Kidney (tissue), 22 donors: ENCODE measurements at places on chromosomes 13 and 19. TPM values are rescaled to one million over a fixed set of nuclear protein-coding genes. Genes with fewer than 3 reads are reported as not detected.

Gene MBD3L3
- not detected for total RNA-seq

Gene MATK
- total RNA-seq = 2.7 TPM

Gene ITGBL1
- 7.7 TPM for total RNA-seq

Gene SIAH3
- total RNA-seq = 0.03 TPM

Gene MAB21L1
- 0.47 TPM for total RNA-seq

DNA sequence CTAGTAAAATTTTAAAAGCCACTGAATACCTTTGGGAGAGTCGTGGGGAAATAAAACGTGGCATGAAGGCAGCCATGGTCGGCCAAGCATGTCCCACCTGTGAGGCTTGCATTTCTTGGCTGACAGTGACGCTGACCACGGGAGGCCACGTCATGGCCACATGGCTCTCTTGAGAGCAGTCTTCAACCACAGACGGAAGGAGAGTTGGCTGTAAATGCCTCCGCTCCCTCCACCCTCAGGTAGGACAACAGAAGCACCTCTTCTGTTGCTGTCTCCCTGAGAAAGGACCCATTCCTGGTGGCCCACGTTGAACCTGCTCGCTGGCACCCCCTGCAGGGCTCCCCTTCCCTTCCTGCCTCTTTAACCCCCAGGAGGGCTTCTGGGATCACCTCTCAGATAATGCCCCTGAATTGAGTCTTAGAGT is 10.6 kb upstream of the LRRC25 start:
- H3K27ac ChIP-seq = peak overlapping the region; percentile 85
- H3K4me3 ChIP-seq = no peak overlapping the region
- H3K27me3 ChIP-seq = no peaks in the 10 kb centered on the region
- DNase-seq = peak; percentile 61
- H3K4me1 ChIP-seq = no peaks in the 10 kb centered on the region

GRCh38 chr13:114111577-114111976 is 20.8 kb downstream of the RASA3 start:
- no peak overlapping the region for H3K4me3 ChIP-seq
- no peaks in the 10 kb centered on the region for H3K36me3 ChIP-seq
- no peaks in the 10 kb centered on the region for H3K27me3 ChIP-seq
- H3K4me1 ChIP-seq = no peaks in the 10 kb centered on the region
- DNase-seq = no peak

GRCh38 chr19:2342656-2343288 is 14.3 kb downstream of the SPPL2B start:
- H3K4me1 ChIP-seq = no peaks in the 10 kb centered on the region
- peaks cover 9% of the 10 kb centered on the region for H3K36me3 ChIP-seq
- H3K27ac ChIP-seq = no peak overlapping the region
- H3K27me3 ChIP-seq = no peaks in the 10 kb centered on the region
- no peak overlapping the region for H3K4me3 ChIP-seq

- no peak for DNase-seq
- no peaks in the 10 kb centered on the region for H3K36me3 ChIP-seq
- H3K4me3 ChIP-seq = no peak overlapping the region
- H3K4me1 ChIP-seq = no peaks in the 10 kb centered on the region
Measured at GRCh38 chr19:43681821-43682220, 11.9 kb upstream of the PLAUR start.

- peak overlapping the region; percentile 1 for H3K4me3 ChIP-seq
- H3K27me3 ChIP-seq = no peaks in the 10 kb centered on the region
- DNase-seq = peak; percentile 73
- peaks cover 4% of the 10 kb centered on the region for H3K4me1 ChIP-seq
- peak overlapping the region; percentile 20 for H3K27ac ChIP-seq
- no peaks in the 10 kb centered on the region for H3K36me3 ChIP-seq
Measured at GRCh38 chr13:97855570-97856303, 97.7 kb upstream of the IPO5 start.

DNA sequence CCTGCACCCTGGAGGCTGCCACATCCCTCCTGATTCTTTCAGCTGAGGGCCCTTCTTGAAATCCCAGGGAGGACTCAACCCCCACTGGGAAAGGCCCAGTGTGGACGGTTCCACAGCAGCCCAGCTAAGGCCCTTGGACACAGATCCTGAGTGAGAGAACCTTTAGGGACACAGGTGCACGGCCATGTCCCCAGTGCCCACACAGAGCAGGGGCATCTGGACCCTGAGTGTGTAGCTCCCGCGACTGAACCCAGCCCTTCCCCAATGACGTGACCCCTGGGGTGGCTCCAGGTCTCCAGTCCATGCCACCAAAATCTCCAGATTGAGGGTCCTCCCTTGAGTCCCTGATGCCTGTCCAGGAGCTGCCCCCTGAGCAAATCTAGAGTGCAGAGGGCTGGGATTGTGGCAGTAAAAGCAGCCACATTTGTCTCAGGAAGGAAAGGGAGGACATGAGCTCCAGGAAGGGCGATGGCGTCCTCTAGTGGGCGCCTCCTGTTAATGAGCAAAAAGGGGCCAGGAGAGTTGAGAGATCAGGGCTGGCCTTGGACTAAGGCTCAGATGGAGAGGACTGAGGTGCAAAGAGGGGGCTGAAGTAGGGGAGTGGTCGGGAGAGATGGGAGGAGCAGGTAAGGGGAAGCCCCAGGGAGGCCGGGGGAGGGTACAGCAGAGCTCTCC is 6.9 kb upstream of the CEACAM5 start:
- DNase-seq = no peak
- H3K27me3 ChIP-seq = no peaks in the 10 kb centered on the region
- H3K36me3 ChIP-seq = no peaks in the 10 kb centered on the region
- H3K4me1 ChIP-seq = no peaks in the 10 kb centered on the region
- no peak overlapping the region for H3K4me3 ChIP-seq

- no peak overlapping the region for H3K4me3 ChIP-seq
- no peaks in the 10 kb centered on the region for H3K27me3 ChIP-seq
- H3K36me3 ChIP-seq = no peaks in the 10 kb centered on the region
- no peak for DNase-seq
- H3K4me1 ChIP-seq = no peaks in the 10 kb centered on the region
Measured at GRCh38 chr19:29120466-29120865, 92.5 kb downstream of the UQCRFS1 start.

- H3K27me3 ChIP-seq = no peaks in the 10 kb centered on the region
- H3K36me3 ChIP-seq = no peaks in the 10 kb centered on the region
- no peaks in the 10 kb centered on the region for H3K4me1 ChIP-seq
- H3K27ac ChIP-seq = no peak overlapping the region
- H3K4me3 ChIP-seq = no peak overlapping the region
Measured at GRCh38 chr19:17549085-17549740, 6.2 kb upstream of the COLGALT1 start.

DNA sequence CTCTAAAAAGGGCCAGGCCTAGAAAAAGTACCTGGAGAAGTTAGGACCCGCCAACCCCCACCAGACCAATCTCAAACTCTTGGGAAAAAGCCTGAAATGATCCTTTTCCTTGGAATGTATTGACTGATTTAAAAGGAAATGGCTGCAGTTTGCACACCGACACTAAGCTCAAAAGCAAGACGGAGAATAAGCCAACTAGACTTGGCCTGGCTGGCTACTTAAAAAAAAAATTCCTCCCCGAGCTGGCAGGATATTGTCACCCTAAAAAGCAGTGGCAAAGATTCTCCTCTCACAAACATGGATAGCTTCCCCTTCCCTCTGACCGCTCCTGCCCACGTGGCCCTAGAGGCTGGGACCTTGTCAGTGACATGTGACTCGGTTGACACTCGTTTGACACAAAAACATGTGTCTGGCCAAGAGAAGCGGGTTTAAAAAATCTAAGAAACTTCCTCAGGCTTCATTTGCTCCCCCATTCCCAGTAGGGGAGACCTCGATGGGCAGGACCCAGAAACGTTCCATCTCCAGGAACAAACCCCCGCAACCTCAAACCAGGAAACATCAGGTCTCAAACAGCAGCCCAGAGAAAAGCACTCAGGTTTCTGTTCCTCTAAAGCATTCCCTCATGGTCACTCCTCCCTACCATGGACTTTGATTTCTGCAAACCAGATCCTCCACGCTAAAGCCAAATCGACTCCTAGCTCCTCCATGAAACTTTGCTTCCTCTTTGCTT is 1.3 kb downstream of the RFX1 start:
- H3K4me3 ChIP-seq = peak overlapping the region; percentile 51
- no peak for DNase-seq
- H3K4me1 ChIP-seq = no peaks in the 10 kb centered on the region
- H3K27ac ChIP-seq = peak overlapping the region; percentile 97
- no peaks in the 10 kb centered on the region for H3K36me3 ChIP-seq

DNA sequence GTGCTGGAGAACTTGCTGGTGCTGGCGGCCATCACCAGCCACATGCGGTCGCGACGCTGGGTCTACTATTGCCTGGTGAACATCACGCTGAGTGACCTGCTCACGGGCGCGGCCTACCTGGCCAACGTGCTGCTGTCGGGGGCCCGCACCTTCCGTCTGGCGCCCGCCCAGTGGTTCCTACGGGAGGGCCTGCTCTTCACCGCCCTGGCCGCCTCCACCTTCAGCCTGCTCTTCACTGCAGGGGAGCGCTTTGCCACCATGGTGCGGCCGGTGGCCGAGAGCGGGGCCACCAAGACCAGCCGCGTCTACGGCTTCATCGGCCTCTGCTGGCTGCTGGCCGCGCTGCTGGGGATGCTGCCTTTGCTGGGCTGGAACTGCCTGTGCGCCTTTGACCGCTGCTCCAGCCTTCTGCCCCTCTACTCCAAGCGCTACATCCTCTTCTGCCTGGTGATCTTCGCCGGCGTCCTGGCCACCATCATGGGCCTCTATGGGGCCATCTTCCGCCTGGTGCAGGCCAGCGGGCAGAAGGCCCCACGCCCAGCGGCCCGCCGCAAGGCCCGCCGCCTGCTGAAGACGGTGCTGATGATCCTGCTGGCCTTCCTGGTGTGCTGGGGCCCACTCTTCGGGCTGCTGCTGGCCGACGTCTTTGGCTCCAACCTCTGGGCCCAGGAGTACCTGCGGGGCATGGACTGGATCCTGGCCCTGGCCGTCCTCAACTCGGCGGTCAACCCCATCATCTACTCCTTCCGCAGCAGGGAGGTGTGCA is 587 bp downstream of the S1PR4 start:
- no peak for DNase-seq
- no peaks in the 10 kb centered on the region for H3K36me3 ChIP-seq
- H3K4me3 ChIP-seq = no peak overlapping the region
- H3K27me3 ChIP-seq = no peaks in the 10 kb centered on the region
- H3K27ac ChIP-seq = peak overlapping the region; percentile 37

- H3K4me3 ChIP-seq = no peak overlapping the region
- no peak overlapping the region for H3K27ac ChIP-seq
- no peak for DNase-seq
- no peaks in the 10 kb centered on the region for H3K4me1 ChIP-seq
Measured at GRCh38 chr13:49643035-49643646, 14.8 kb downstream of the ARL11 start.

DNA sequence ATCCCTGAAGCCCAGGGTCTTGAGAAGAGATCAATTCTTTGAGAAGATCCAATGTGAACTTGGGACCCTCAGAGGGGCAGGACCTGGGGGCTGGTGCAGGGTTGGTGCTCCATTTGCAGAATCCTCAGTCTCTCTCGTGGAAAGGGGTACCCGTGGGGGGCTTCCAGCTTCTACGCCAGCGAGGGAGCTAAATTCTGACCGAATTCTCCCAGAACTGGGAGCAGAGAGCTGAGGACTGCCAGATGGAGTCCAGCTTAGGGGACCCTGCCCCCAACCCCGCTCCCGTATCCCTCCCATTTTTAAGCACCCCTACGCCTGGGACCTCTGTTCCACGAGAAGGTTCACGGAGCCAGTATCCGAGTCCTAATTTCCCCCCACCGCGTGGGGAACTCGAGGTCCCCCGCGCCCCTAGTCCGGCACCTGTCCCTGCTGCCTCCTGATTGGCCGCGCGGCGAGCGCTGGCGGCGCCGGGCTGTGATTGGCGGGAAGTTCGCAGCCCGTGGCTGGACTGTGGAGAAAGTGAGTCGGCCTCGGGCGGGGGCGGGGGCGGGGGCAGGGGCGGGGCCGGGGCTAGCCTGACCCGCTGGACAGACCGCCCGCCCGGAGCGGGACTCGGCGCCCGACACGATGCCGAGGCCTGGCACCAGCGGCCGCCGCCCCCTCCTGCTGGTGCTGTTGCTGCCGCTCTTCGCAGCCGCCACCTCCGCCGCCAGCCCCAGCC is 4.4 kb upstream of the LTBP4 start:
- DNase-seq = peak; percentile 83
- H3K27me3 ChIP-seq = peaks cover 2% of the 10 kb centered on the region
- H3K4me1 ChIP-seq = no peaks in the 10 kb centered on the region
- no peaks in the 10 kb centered on the region for H3K36me3 ChIP-seq

DNA sequence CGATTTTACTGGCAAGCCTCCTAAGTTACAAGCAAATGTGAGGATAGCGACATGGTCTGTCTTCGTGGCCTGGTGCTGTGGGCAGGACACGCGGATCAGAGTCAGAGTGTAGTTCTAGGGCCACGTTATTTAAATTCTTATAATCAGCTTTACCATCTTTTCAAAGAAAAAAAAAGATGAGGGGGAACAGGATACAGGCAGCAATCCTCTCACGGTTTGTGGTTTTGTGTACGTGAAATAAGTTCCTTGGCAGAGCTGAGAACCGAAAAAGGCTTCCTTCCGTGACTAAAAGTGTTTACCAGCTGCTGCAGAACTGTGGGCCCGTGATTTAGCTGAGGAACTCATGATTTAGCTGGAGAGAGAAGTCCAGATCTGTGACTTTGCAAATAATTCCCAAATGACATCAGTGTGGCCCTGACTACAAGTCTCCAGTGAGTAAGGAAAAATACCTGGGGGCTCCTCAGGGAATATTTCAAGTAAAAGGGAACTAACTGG is 27.2 kb downstream of the RCBTB2 start:
- no peak overlapping the region for H3K4me3 ChIP-seq
- peak; percentile 50 for DNase-seq
- peak overlapping the region; percentile 71 for H3K27ac ChIP-seq
- no peaks in the 10 kb centered on the region for H3K27me3 ChIP-seq
- no peaks in the 10 kb centered on the region for H3K4me1 ChIP-seq
- H3K36me3 ChIP-seq = no peaks in the 10 kb centered on the region

DNA sequence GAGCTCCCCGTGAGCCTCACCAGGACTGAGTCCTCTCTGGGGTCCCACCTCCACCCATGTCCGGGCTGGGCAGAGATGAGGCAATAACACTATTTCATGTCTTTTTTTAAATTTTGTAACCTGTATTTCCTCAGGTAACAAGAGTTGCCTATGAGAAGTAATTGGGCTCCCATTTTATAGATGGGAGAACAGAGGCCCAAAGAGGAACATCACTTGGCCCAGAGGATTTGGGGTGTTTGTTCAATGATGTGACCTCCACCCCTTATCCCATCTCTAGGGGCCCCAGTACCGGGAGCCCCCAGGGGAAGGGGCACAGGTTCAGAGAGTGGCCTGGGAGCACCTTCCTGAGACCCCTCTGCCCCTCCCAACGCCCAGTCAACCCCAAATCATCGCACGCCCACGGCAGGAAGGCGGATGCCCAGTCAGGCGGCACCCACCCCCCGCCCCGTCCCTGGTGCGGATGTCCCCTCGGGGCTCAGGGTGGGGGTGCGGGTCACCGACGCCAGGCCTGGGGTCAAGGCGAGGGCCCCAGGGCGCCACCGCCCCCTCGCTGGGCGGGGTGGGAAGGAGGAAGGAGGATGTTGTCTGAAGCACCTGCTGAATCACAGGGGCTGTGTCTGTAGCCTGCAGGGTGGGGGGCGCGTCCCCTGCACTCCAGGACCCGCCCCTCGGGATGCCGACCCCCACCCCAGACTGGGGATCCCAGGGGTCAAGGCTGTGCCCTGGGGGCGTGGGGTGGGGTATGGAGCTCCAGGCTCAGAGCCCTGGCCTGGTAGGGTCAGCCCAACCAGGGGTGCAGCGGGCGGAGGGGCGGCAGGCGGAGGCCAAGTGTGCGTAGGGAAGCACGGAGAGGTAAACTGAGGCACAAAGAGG is 9.0 kb upstream of the CIRBP start:
- DNase-seq = no peak
- peaks cover 63% of the 10 kb centered on the region for H3K4me1 ChIP-seq
- no peaks in the 10 kb centered on the region for H3K27me3 ChIP-seq
- H3K4me3 ChIP-seq = peak overlapping the region; percentile 16
